ENCODE measurements at places on chromosomes 13 and 19.

- no peak for DNase-seq
Measured at GRCh38 chr13:92137520-92137919, 739.1 kb downstream of the GPC5 start.

DNA sequence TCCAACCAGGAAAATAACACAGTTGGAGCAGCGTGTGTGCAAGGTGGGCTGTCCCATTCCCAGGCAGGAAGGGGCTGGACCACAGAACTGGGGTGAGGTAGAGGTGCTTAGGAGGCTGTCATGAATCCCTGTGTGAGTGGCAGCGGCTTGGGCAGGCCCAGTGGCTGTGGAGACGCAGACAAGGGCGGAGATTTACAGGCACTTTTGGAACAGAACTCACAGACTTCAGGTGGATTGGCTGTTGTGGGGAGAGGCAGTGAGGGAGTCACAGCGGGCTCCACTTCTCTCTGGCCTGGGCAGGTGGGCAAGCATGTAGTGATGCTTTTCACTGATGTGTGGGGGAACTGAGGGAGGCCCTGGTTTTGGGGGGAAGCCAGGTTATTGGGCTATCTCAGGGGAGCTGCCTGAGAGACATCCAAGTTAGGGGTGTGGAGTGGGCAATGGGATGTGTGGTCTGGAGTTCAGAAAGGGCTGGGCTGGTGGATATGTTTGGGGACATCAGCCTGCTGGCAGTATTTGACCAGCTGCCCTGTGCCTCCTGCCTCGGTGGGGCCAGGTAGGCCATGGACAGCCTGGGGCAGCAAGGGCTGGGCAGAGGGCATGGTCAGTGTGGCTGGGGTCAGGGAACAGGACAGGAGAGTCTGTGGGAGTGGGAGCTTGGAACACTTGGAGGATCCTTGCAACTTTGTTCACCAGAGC is 27.0 kb upstream of the ZNF492 start:
- DNase-seq: no peak

GRCh38 chr19:18397242-18398202 is at the start of gene LRRC25:
LRRC25 (minus strand) TSS chr19:18397622; CDS start chr19:18396963, 659 bp downstream.
- no peak for DNase-seq

GRCh38 chr13:89955773-89956172 is 1391.7 kb upstream of the MIR17HG start:
- DNase-seq: no peak

DNA sequence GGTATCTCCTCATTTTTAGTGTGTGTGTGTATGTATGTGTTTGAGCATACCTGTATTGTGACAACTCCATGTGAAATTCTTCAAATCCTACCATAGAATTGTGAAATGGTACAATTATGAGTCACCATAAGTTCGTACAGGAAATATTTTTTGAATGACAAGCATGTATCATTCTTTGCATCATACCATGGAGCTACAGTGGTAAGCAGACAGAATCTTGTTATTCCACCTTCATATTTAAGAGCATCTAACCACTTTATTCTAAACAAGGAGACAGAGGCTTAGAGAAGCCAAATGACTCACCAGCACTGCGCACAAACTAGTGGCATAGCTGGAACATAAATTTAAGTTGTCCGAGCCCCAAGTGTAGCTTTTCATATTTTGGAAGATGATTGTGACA is 4.5 kb upstream of the EPSTI1 start:
- DNase-seq: no peak

- DNase-seq: no peak
Measured at GRCh38 chr13:26376430-26376829, 122.5 kb downstream of the CDK8 start.

GRCh38 chr13:65744836-65745235 is 1485.3 kb downstream of the PCDH9 start:
- DNase-seq: no peak

DNA sequence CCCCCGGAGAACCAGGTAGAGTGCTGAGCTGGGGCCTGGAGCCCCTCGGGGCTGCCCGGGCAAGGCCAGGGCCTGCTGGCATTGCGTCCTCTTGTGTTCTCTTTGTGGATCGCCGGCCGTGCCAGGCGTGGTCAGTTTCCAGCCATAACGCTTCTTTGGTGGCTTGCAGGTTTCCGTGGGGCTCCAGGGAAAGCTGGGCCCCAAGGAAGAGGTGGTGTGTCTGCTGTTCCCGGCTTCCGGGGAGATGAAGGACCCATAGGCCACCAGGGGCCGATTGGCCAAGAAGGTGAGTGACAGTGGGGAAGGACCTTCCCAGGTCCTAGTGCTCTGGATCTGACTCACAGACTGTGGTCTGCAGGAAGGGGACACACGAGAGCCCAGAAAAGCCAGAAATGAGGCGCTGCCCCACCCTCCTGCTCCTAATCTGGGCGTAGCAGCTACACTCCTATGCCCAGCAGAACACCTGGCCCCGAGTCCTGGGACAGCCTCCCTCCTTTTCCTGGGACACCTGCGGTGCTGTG is 57.5 kb downstream of the RAB20 start:
- no peak for DNase-seq

GRCh38 chr19:46299695-46300094 is 2.9 kb downstream of the HIF3A start:
- DNase-seq: no peak

DNA sequence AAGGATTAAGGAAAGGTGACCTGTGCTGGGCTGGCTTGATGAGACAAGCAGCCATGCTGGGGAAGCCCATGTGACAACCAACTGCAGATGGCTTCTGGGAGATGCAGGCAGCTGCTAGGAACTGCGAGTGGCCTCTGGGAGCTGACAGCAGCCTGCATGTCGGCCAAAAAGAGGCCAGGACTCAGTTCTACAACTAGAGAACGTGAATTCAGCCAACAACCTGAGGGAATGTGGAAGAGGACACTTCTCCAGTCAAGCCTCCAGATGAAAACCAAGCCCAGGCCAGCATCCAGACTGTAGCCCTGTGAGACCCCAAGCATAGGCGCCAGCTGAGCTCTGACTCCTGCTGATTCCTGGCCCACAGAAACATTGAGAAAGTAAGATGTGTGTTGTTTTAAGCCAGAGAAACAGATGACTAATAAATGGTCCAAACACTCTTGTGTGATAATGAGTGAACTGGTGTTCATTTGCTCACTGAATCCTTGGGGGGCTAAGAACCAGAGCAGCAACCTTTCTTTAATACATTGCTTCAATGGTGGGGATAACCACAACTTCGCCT is 45.0 kb downstream of the SLC7A1 start:
- DNase-seq: no peak

- DNase-seq: no peak
Measured at GRCh38 chr13:48655291-48655690, 1.6 kb downstream of the CYSLTR2 start.

- no peak for DNase-seq
Measured at GRCh38 chr19:15769586-15769985, 17.9 kb upstream of the OR10H5 start.

GRCh38 chr19:2551172-2551863 is 75.4 kb downstream of the GADD45B start:
- DNase-seq: peak; percentile 3

- no peak for DNase-seq
Measured at GRCh38 chr13:27352698-27353097, 71.7 kb upstream of the GTF3A start.
